ENCODE measurements at places on chromosomes 3 and 15.

- H3K36me3 ChIP-seq: peaks cover 2% of the 10 kb centered on the region
- H3K27ac ChIP-seq: no peak overlapping the region
- no peak overlapping the region for H3K4me3 ChIP-seq
- H3K4me1 ChIP-seq: peaks cover 12% of the 10 kb centered on the region
Observed at GRCh38 chr3:45017821-45018220, 8.3 kb upstream of the CLEC3B start.

DNA sequence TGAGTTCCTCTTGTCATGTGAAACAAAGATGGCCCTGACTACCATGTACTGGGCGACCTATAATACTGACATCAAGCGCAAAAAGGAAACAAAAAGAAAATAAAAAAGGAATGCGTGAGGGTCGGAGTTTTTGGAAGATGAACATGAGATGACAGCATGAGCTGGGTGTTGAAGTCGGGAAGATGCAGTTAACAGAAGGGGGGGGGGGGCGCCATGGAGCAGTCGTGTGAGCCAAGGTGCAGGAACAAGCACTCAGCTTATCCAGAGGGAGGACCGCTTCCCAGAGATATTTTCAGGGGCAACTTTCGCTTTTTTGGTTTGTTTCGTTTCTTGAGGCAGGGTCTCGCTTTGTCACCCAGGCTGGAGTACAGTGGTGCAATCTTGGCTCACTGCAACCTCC, 110.2 kb downstream of the RORA start:
- H3K27ac ChIP-seq: no peak overlapping the region
- H3K27me3 ChIP-seq: no peaks in the 10 kb centered on the region
- no peak for DNase-seq
- H3K4me1 ChIP-seq: no peaks in the 10 kb centered on the region
- no peaks in the 10 kb centered on the region for H3K36me3 ChIP-seq
- no peak overlapping the region for H3K4me3 ChIP-seq

- H3K4me3 ChIP-seq: no peak overlapping the region
- H3K4me1 ChIP-seq: no peaks in the 10 kb centered on the region
- H3K36me3 ChIP-seq: no peaks in the 10 kb centered on the region
Observed at GRCh38 chr3:71542521-71543370, 40.8 kb downstream of the FOXP1 start.

- no peak overlapping the region for H3K27ac ChIP-seq
- DNase-seq: no peak
- no peaks in the 10 kb centered on the region for H3K4me1 ChIP-seq
- H3K4me3 ChIP-seq: no peak overlapping the region
- no peaks in the 10 kb centered on the region for H3K36me3 ChIP-seq
Observed at GRCh38 chr3:16589867-16590624, 15.2 kb downstream of the DAZL start.

- no peaks in the 10 kb centered on the region for H3K4me1 ChIP-seq
- H3K27me3 ChIP-seq: no peaks in the 10 kb centered on the region
- H3K36me3 ChIP-seq: no peaks in the 10 kb centered on the region
- H3K27ac ChIP-seq: no peak overlapping the region
- no peak overlapping the region for H3K4me3 ChIP-seq
Observed at GRCh38 chr3:28042095-28042635, 199.3 kb upstream of the CMC1 start.

- no peaks in the 10 kb centered on the region for H3K36me3 ChIP-seq
- no peak overlapping the region for H3K27ac ChIP-seq
- H3K4me1 ChIP-seq: peaks cover 6% of the 10 kb centered on the region
- DNase-seq: no peak
- no peak overlapping the region for H3K4me3 ChIP-seq
Observed at GRCh38 chr3:182937293-182938051, 42.9 kb downstream of the DCUN1D1 start.

- H3K4me1 ChIP-seq: no peaks in the 10 kb centered on the region
- H3K27me3 ChIP-seq: no peaks in the 10 kb centered on the region
- no peak for DNase-seq
- H3K36me3 ChIP-seq: peaks cover 10% of the 10 kb centered on the region
- no peak overlapping the region for H3K4me3 ChIP-seq
Observed at GRCh38 chr3:125528920-125529319, 8.9 kb upstream of the SNX4 start.

DNA sequence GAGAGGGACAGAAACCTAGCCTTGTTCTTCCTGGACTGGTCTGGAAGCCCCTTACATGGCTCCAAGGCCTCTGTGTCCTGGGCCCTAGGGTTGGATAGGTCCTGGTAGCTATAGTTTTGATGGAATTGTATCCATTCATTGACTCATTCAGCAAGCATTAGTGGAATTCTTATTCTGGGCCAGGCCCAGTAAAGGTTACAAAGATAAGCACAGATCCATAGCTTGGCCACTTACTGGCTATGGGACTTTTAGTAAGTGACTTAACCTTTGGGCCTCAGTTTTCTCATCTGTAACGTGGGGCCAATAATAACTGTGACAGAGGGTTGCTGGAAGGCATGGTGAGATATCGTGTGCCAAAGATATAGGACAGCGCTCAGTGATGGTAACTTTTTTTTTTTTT, 13.6 kb upstream of the DAG1 start:
- no peak overlapping the region for H3K27ac ChIP-seq
- H3K4me1 ChIP-seq: no peaks in the 10 kb centered on the region
- H3K27me3 ChIP-seq: no peaks in the 10 kb centered on the region
- no peak overlapping the region for H3K4me3 ChIP-seq

DNA sequence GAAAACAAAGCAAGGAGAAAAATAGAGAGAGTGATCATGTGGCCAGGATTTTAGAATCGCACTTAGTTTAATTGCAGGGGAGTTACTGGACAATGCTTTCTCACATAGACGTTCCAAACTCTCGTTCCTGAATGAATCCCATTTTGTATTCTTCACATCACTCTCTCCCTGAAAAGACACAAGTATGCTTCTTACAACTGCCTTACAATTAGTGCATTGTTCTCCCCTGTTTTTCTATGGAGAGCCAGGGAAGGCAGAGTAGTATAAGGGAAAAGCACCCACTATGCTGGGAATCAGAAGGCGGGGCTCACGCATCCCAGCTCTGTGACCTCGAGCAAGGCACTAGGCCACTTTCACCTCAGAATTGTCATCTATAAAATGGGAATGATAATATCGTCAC, 14.4 kb downstream of the TMOD2 start:
- peaks cover 10% of the 10 kb centered on the region for H3K4me1 ChIP-seq
- no peaks in the 10 kb centered on the region for H3K36me3 ChIP-seq
- no peak for DNase-seq

GRCh38 chr3:171001957-171002694, 24.4 kb downstream of the SLC2A2 start:
- H3K36me3 ChIP-seq: no peaks in the 10 kb centered on the region
- no peak for DNase-seq
- no peak overlapping the region for H3K4me3 ChIP-seq

- H3K4me3 ChIP-seq: no peak overlapping the region
- peaks cover 35% of the 10 kb centered on the region for H3K36me3 ChIP-seq
- no peaks in the 10 kb centered on the region for H3K4me1 ChIP-seq
- DNase-seq: no peak
- H3K27ac ChIP-seq: no peak overlapping the region
Observed at GRCh38 chr15:42729409-42729808, 7.5 kb downstream of the CDAN1 start.

GRCh38 chr3:29215948-29216347, 64.9 kb upstream of the RBMS3 start:
- no peak overlapping the region for H3K4me3 ChIP-seq
- no peaks in the 10 kb centered on the region for H3K36me3 ChIP-seq
- no peaks in the 10 kb centered on the region for H3K4me1 ChIP-seq
- no peak overlapping the region for H3K27ac ChIP-seq
